ENCODE measurements at places on chromosomes 6 and 20.

DNA sequence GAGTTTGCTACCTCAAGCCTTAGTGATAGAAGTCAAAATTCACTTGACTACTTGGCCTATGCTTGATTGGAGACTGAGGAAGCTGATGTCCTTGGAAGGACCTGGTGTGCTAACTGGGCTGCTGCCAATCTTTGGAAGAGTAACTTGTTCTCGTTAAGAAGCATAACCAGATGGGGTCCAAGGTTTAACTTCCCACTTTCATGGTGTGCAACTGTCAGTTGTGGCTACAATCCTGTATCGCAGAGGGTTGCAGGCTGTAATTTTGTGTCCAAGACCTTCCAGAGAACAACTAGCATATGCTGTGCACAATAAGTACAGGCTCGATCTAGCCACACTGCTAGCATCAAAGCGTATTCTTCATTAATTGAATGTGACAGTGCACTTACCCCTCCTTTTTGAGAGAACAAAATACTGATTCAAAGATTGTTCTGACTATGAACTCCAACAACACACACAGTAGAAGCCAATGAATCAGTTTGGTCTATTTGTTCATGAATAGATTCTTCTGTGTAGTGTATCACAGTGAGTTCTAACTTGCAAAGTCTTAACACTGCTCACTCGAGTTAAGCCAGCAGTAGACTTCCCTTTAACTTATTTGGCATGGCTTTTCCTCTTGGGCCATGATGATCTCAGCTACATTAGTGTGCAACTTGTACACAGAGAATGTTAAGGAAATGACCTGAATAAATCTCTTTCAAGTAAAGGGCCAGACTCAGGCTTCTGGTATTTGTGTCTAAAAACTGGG lies 15.8 kb upstream of the PLCB1 start:
- no peak for DNase-seq

DNA sequence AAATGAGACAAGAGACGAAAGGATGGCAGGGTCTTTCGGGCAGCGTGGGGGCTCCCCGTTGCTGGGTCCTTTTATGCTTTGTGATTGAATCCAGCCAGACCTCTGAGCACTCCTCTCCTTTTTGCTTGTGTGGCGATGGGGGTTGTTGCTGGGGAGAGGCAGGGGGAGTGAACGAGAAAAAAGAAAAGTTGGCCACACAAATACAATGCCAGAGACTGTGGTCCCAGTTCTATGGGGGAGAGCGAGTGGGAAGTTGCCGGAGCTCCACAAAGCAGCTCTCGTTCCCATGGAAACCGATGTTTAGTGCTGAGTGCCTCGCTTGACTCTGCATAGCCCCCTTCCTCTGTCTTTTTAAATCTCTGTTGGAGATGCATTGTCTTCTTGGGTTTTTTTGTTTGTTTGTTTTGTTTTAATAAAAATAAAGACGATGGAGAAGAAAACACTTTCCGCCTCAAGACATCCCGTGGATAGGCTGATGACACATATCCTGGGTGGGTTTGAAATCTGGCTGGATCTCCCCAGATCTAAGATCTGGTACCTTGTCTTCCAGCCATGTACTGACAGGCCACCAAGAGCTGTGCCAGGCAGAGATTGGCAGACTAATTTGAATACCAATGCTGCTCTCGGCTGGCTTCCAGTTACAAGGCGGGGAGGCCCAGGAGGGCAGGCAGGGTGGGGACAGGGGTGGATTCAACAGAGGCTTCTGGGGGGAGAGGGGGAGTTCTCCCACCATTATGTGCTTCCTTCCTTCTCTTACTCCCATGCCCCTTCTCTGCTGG lies 529.3 kb downstream of the QKI start:
- no peak for DNase-seq

DNA sequence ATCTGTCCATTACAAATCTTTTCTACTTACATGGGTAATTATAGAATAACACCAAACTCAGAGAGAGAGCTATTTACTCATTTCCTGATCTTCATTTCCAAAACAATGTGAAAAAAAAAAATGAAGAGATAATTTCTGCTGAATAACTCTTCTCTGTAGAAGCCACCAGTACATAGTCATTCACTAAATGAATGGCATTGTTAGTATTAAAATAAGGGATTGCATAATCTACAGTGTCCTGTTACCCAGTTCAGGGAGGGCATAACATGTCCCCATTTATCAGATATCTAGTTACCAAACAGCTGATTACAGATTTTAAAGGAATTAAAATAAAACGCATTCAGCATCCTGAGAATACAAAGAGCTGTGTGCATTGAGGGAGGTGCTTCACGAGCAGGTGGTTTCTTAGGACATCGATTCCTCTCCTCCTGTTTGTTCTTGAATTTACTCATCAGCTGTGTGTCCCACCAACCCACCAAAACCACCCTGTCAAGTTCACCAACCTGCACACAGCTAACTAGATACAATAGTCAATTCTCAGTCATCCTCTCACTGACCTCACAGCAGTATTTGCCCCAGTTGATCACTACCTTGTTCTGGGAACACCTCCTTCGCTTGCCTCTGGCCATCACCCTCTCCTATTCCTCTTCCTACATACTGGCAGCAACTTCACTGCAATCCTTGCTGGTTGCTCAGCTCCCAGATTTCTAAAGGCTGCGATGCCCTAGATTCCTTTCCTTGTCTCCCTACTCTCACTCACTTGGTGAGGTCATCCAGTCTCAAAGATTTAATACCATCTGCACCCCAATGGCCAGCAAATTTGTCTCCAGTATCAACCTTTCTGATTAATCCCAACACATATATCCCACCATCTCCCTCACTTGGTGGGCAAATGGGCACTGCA lies 18.7 kb downstream of the CNKSR3 start:
- no peak for DNase-seq

DNA sequence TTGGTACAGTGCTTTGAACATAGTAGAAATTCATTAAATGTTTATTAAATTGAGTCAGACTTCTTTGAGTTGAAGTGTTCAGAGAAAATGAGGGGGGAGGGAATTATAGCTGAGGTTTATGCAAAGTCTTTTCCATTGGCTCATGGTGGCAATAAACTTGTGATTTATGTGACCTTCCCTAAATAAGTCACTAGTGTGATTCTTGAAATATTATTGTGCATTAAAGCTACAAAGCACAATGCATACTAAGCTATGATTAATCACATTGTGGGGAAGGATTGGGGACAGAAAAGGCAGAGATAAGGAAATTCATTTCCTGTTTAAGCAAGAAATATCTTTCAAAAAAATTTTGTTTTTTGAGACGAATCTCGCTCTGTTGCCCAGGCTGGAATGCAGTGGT lies 877.5 kb downstream of the TFAP2A start:
- DNase-seq, result no peak

DNA sequence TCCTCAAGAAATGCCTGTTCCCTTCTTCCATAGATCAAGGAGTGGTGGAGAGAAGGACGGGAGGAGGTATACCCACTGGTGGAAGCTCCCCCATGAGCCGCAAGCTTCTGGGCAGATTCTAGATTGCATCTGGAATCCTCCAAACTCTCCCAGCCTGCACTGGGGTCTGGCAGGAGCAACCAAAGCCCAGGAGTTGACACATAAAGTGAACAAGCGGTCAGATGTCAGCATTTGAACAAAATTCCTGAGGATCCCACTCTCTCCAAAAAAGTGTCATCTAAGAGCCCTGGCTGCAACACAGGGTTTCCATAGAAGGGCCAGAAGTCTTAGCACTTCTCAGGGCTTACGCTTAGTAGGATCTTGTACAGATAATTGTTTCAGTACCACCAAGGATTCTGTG lies 88.2 kb downstream of the KCNB1 start:
- no peak for DNase-seq

DNA sequence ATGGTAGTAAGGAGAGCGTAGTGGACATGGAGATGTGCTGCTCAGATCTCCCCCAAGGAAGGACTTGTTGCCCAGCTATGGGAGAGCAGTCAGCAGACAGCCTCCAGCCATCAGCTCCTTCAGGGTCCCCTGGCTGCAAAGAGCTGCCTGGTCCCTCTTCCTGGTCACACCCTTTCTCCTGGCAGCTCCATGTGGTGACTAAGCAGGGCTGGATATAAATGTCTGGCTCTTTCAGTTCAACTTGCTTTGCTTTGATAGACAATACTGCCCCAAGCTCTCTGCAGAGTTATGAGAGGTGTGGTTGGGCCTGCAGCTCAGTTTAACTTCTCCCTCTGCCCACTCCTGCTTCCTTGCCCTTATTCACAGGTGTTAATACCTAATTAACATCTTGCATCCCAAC lies 64.1 kb upstream of the DDR1 start:
- no peak for DNase-seq

- peak; percentile 41 for DNase-seq
Measured at GRCh38 chr20:16864069-16864468, 115.9 kb downstream of the OTOR start.

GRCh38 chr20:328027-328974 lies 2.9 kb downstream of the SOX12 start:
- no peak for DNase-seq

DNA sequence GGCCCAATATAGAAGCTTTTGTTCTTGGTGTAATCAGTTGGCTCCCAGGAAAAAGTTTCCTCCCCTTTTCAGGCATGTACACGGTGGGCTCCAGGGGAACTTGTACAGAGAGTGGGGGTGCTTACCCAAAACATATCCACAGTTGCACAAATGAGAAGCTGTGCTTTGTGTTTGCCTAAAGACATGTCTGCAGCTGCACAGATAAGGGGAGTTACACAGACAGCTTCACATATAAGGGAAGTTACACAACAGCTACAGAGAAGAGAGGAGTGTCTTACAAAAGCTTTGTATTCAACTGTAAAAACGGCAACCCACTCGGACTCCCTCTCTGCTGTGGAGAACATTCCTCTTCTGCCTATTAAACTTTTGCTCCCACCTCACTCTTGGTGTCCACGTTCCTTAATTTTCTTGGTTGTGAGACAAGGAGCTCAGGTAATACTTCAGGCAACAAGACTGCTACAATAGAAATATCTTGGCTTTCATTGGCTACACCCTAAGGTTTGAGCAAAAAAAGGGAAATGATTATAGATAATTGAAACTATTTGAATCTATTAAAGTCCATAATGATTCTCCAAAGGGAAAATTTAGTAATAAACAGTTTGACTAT lies 7.4 kb upstream of the PNRC1 start:
- peak; percentile 69 for DNase-seq

GRCh38 chr6:109453594-109454495 lies 1.7 kb downstream of the MICAL1 start:
- DNase-seq, result no peak

DNA sequence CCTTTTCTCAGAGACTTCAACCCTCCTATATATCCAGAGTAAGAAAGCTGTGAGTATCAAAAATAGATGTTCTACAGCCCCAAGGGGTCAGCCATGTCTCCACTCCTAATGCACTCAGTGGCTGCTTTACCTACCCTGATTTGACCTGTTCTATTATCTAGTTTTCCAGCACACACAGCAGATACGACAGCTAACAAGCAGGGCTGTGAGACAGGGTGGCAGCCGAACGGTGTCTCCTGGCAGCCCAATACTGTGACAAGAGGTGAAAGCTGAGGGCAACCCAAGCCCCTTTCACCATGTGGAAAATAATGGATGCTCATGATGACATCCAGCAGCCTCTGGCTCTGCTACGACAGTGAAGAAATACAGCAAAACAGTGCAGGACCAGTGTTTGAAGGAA lies 67.9 kb downstream of the KIF13A start:
- DNase-seq, result no peak

DNA sequence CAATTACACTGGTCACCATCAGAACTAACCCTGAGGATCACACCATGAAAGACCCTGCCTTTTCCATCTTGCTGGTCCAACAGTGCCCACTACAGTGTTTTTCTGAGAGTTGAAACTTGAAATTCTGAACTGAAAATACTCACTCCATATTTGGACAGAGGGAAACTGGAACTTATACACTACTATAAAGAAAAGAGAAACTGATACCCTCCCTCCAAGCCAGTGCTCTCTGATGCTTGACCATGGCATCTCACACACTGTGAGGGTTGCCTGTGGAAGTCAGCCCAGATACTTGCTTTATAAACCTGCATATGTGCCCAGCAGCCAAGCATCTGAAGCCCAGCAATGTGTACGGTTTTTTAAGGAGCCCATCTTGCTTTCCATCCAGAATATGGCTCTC lies 108.7 kb downstream of the FOXA2 start:
- DNase-seq, result no peak

GRCh38 chr20:24089576-24089975 lies 101.0 kb upstream of the GGTLC1 start:
- DNase-seq, result no peak

DNA sequence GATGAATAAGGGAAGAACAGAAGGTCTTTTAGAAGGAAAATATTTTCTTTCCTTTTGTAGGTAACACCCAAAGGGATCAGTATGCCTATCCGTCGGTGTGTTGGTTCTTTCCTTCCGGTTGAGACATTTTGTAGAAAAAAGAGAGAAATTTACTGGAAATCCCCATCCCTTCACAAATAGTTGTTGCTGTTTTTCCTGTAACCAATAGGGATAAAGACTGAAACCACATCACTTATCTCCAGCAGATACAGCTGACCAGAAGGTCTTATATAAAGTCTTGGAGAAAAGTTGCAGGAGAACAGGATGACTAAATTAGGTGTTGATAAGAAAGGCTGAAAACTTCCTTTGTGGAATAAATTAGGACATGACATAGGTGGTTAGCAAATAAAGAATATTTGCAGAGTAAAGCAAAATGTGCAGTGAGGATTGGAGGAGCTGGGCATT lies 14.8 kb upstream of the HLA-DRB1 start:
- DNase-seq, result peak; percentile 56

GRCh38 chr6:142926494-142927270 lies 18.3 kb downstream of the HIVEP2 start:
- DNase-seq, result peak; percentile 86

- no peak for DNase-seq
Measured at GRCh38 chr6:24909241-24910216, 26.2 kb downstream of the RIPOR2 start.

DNA sequence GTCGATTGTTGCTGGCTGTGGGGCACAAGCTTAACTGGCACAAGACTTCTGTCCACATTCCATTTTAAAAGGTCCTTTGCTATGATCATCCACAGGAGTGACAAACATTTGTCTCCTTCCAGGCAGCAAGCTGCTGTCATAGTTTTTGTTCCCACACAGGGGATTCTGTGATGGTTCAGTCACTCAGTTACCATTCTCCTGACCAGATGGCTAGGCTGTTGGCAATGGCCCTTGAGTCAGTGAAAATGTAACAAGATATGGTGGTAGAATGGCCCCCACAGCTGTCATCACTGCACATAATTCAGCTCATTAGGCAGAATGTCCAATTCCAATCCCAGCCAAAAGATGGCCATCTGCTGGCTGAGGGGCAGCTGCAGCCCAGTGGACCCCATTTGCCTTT lies 13.7 kb downstream of the BPIFA1 start:
- no peak for DNase-seq
